Dermis lymphatic vessel endothelial cell (primary cell): ENCODE measurements at places on chromosomes 7 and 10. TPM values are rescaled to one million over a fixed set of nuclear protein-coding genes. Genes with fewer than 3 reads are reported as not detected.

Gene SFTPD
- total RNA-seq = not detected in 2 replicates

Gene HTR5A
- not detected in 2 replicates for total RNA-seq

Gene GATAD1
- total RNA-seq = 14.0 and 16.9 TPM in 2 replicates

Gene EGR2
- total RNA-seq = 0.17 and 0.22 TPM in 2 replicates

Gene PDE1C
- 0.17 and 0.65 TPM in 2 replicates for total RNA-seq

Gene TMEM72
- not detected in 2 replicates for total RNA-seq

Gene PRPS1L1
- not detected in 2 replicates for total RNA-seq

Gene VSTM4
- total RNA-seq = 0.65 and 2.8 TPM in 2 replicates

Gene KMT2E
- 194 and 201 TPM in 2 replicates for total RNA-seq

Gene ODAD2
- total RNA-seq = 0.76 and 1.0 TPM in 2 replicates

Gene ASB4
- not detected in 2 replicates for total RNA-seq

Gene CABCOCO1
- total RNA-seq = 0.09 and 0.11 TPM in 2 replicates

Gene C10orf143
- 0.69 and 1.2 TPM in 2 replicates for total RNA-seq

Gene MRPS17
- 19.2 and 22.0 TPM in 2 replicates for total RNA-seq

Gene C7orf57
- total RNA-seq = not detected in 2 replicates

Gene GPR158
- under 0.01 TPM in 2 replicates for total RNA-seq

Gene CLRN3
- total RNA-seq = 0.33 and 0.43 TPM in 2 replicates

Gene CWF19L1
- total RNA-seq = 19.4 and 28.9 TPM in 2 replicates

Gene GRID2IP
- under 0.01 and 0.09 TPM in 2 replicates for total RNA-seq

Gene SEMA3D
- 3.4 and 5.8 TPM in 2 replicates for total RNA-seq

Gene GRM3
- total RNA-seq = not detected in 2 replicates

Gene CH25H
- total RNA-seq = 3.8 and 6.3 TPM in 2 replicates

Gene CALML5
- total RNA-seq = not detected in 2 replicates

Gene NANOS1
- 0.43 and 0.54 TPM in 2 replicates for total RNA-seq

Gene WDFY4
- 0.11 TPM in 1 of 2 replicates, not detected in the other for total RNA-seq

Gene ANKRD61
- under 0.01 and 0.09 TPM in 2 replicates for total RNA-seq

Gene MIOS
- total RNA-seq = 17.1 and 26.2 TPM in 2 replicates

Gene STOX1
- total RNA-seq = 0.09 and 0.33 TPM in 2 replicates

Gene CPXM2
- total RNA-seq = under 0.01 TPM in 1 of 2 replicates, not detected in the other

Gene GAD2
- total RNA-seq = not detected in 2 replicates

Gene GRIFIN
- total RNA-seq = not detected in 2 replicates

Gene VAX1
- not detected in 2 replicates for total RNA-seq

Gene ZNF777
- 2.5 and 3.3 TPM in 2 replicates for total RNA-seq

Gene MLLT10
- 46.2 and 67.1 TPM in 2 replicates for total RNA-seq

Gene SEMA3A
- 74.7 and 135 TPM in 2 replicates for total RNA-seq

Gene ACBD7
- total RNA-seq = 0.52 and 0.76 TPM in 2 replicates
